ENCODE measurements at places on chromosomes 7 and 10.
A peak's percentile ranks its signal among the peaks of the same experiment; 100 is the strongest.

- no peak for DNase-seq
Observed at GRCh38 chr7:23347682-23348180, 48.6 kb downstream of the MALSU1 start.

- no peak for DNase-seq
Observed at GRCh38 chr7:138164804-138165203, 88.5 kb downstream of the AKR1D1 start.

DNA sequence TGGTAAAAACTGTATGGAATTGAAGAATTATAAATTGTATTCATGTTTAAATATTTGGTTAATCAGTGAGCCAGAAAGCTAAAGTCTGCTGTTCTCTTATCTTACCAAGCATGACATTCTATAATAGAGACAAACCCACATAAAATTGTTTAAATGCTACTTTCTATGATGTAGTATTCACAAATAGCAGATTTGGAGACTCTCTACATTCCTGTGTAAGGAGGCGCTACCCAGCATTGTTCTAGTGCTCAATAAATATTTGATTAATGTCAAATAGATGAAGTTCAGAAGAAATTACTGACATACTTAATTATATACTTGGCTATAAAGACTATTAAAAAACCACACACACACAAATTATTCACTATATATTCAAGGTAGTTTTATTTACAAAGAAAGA is 49.8 kb downstream of the DOCK4 start:
- no peak for DNase-seq

DNA sequence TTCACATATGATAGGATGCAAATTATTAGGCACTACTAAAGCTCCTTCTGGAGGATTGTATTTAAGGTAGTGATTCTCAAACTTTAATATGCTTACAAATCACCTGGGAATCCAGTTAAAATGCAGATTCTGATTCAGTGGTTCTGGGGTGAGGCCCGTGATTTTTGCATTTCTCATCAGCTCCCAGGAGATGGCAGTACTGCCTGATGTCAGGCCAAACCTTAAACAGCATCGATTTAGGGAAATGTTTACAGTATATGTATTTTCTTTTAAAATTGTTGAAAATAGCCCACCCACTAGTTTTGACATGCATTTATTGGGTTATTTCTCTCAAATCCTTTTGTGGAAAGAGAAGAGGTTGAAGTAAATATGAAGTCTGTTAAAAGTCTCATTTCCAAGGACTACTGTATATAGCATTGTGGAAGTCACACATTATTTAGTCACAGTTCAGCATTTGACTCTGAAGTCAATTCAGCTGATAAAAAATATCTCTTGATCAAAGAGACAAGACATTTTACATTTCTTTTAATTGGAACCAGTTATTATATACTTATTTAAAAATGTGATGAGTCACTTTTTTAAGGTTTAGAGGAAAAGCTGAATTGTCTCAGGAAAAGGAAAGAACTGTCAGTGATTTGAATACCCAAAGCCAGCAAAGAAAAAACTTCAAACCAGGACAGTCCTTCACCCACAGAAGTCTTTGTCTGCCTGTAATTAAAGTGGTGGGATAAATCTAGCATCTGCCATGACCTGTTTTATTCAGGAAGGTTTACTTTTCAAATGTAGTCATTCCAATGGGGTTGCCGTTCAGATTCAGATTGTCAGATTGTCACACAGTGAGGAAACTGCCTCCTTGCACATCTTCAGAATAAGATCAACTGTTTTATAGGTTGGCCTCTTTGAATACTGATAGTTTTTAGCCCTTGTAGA is 21.1 kb upstream of the HBP1 start:
- peak; percentile 72 for DNase-seq

GRCh38 chr10:91893051-91893450 is 16.2 kb downstream of the FGFBP3 start:
- DNase-seq, result no peak

DNA sequence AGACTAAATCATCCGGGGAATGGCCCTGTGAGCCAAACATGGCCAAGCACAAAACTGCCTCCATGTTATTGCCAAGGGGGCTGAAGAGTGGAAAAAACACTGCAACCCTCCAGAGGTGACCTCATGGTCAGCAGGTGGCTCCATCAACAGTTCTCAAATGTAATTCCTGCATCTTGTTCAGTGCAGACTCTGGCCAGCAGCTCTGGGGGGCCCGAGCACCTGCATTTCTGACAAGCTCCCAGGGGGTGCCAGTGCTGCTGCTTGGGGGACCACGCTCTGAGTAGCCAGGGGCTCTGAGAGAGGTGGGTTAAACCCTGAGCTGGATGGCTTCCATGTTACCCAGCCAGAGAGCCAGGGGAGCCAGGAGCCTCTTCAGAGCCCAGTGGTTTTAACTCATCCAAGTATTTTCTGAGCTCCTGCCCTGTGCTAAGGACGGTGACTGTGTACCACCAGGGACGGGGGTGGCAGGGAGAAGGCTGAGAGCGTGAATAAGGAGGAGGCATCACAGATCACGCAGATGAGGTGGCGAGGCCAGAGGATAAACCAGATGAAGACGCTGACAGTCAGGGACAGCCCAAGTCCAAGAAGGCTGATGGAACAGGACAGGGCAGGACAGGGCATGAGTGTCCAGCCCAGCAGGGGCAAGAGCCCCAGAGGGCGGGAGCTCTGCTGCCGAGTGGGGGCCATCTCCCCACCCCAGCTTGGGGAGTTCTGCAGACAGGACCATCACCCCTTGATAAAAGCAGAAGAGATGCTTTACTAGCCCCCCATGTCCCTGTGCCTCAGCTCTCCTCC is 52.9 kb downstream of the CLEC2L start:
- no peak for DNase-seq

GRCh38 chr10:100391163-100392002 is 44.4 kb downstream of the SCD start:
- DNase-seq, result no peak

GRCh38 chr7:80134115-80134535 is 506 bp upstream of the GNAI1 start:
- no peak for DNase-seq

- DNase-seq, result no peak
Observed at GRCh38 chr10:65555192-65555591, 1370.6 kb upstream of the LRRTM3 start.

DNA sequence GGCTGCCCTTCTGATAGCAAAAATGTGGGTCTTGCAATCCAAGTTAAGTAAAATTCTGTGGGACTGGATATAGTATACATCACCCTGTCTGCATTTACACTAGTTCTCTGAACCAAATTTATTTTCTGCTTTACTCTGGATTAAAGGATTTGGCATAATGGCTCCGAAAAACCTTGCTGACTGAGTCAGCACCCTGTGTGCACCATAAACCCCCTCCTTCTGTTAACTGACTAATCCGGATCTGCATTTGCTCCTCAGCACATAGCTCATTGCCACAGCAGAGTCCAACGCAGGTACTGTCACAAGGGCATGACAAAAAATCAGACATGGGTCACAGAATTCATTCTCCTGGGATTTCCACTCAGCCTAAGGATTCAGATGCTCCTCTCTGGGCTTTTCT is 1.3 kb downstream of the OR2A5 start:
- no peak for DNase-seq

- no peak for DNase-seq
Observed at GRCh38 chr7:132857031-132857430, 224.9 kb downstream of the CHCHD3 start.

- peak; percentile 76 for DNase-seq
Observed at GRCh38 chr7:11557627-11558026, 274.4 kb downstream of the THSD7A start.

GRCh38 chr7:110839866-110840265 is 251.1 kb upstream of the LRRN3 start:
- no peak for DNase-seq

GRCh38 chr10:51706225-51706624 is 6.8 kb upstream of the CSTF2T start:
- no peak for DNase-seq

DNA sequence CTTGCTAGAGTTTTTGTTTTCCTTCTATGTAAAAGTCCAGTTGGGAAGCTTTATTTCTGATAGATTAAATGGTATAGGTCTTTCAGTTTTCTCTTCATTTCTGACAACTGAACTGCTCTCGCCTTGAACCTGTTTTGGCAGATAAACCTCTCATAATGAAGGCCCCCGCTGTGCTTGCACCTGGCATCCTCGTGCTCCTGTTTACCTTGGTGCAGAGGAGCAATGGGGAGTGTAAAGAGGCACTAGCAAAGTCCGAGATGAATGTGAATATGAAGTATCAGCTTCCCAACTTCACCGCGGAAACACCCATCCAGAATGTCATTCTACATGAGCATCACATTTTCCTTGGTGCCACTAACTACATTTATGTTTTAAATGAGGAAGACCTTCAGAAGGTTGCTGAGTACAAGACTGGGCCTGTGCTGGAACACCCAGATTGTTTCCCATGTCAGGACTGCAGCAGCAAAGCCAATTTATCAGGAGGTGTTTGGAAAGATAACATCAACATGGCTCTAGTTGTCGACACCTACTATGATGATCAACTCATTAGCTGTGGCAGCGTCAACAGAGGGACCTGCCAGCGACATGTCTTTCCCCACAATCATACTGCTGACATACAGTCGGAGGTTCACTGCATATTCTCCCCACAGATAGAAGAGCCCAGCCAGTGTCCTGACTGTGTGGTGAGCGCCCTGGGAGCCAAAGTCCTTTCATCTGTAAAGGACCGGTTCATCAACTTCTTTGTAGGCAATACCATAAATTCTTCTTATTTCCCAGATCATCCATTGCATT is 27.1 kb downstream of the MET start:
- DNase-seq, result no peak

- DNase-seq, result peak; percentile 51
Observed at GRCh38 chr10:121594623-121595350, 3.5 kb downstream of the FGFR2 start.

DNA sequence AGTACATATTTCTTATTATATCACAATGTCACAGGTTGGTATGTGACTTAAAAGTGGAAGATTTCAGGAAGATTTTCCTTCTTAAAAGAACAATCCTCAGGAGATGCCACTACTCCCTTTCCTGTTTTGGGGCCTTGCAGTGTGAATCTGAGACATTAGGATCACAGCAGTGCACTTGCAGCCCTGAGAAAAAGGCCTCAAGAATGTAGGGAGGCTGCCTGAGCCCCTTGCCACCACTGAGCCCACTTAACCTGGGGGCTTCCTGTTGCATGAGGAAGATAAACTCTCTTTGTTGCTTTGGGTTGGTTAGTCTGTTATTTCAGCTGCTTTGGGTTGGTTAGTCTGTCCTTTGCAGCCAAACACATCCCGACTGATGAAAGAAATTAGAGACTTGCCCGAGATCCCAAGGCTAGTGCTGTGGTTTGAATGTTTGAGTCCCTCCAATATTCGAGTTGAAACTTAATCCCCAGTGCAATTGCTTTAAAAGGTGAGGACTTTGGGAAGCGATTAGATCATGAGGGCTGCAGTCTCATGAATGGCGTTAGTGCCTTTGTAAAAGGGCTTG is 151.3 kb upstream of the SP4 start:
- DNase-seq, result no peak

GRCh38 chr10:26798298-26798697 is 62.5 kb downstream of the ABI1 start:
- DNase-seq, result no peak

DNA sequence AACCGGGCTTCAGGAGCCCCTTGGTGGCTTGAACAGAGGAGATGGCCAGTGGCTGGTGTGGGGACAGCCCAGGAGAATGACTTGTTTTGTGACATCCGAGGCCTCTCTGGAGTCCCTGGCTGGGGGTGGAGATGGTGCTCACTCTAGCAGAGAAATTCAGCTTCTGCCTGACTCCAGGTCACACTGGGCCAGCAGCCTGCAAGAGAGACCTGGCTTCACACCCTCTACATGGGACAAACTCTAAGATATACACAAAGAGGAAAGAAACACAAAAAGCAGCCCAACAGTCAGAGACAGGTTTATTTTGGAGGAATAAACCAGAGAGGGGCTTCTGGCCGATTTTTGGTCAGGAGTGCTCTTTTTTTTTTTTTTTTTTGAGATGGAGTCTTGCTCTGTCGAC is 132.8 kb downstream of the ELFN1 start:
- no peak for DNase-seq

DNA sequence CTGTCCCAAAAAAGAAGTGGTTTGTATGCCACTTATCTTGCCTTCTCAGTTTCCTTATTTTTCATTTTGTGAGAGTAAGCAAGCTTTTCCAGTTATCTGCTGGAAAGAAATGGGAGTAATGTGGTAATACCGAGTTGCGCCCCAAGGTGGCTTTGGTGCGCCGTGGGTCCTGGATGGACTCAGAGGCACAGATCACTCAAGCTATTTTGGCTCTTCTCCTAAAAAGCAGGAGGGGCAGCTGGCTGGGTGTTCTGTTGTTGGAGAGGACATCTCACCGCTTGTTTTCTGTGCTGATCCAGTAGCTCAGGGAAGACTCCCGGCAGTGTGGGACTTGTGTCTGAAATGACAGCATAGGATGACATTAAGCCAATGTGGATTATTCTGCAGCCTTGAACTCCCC is 16.4 kb downstream of the PRKRIP1 start:
- no peak for DNase-seq

- no peak for DNase-seq
Observed at GRCh38 chr10:80278480-80278879, 11.0 kb downstream of the MAT1A start.

GRCh38 chr10:29522061-29522855 is 112.5 kb downstream of the SVIL start:
- DNase-seq, result no peak

GRCh38 chr10:48389846-48390557 is 83.5 kb downstream of the MAPK8 start:
- no peak for DNase-seq

- DNase-seq, result no peak
Observed at GRCh38 chr10:62631241-62631640, 173.3 kb upstream of the ADO start.

GRCh38 chr7:157887400-157887799 is 550.6 kb downstream of the DNAJB6 start:
- DNase-seq, result no peak

GRCh38 chr7:50477640-50478039 is 27.5 kb upstream of the FIGNL1 start:
- DNase-seq, result no peak

- DNase-seq, result no peak
Observed at GRCh38 chr10:59258890-59259289, 82.4 kb downstream of the PHYHIPL start.

DNA sequence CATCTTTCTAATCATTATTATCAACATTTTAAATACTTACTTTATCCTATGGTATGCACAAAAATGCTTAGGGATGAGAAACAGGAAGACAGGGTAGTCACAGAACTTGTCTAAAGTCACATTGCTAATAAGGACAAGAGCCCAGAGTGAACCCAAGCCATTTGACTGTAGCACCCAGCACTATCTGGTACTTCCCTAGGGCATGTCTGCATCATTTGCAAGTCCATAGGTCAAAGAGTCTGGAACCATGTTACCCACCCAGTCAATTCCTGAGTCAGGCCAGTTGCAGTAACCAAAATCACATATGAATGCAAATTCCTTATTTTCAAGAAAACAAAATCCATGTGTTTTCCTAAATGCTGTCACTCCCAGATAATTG is 19.1 kb downstream of the ASAH2 start:
- DNase-seq, result no peak

GRCh38 chr7:37452346-37452745 is 3.7 kb upstream of the ELMO1 start:
- no peak for DNase-seq

- no peak for DNase-seq
Observed at GRCh38 chr10:72814099-72814790, 79.3 kb upstream of the OIT3 start.

- no peak for DNase-seq
Observed at GRCh38 chr10:114650266-114650665, 7.8 kb downstream of the ABLIM1 start.
